Heart right ventricle (tissue), 16 donors: ENCODE measurements at places on chromosomes 7 and 10.

DNA sequence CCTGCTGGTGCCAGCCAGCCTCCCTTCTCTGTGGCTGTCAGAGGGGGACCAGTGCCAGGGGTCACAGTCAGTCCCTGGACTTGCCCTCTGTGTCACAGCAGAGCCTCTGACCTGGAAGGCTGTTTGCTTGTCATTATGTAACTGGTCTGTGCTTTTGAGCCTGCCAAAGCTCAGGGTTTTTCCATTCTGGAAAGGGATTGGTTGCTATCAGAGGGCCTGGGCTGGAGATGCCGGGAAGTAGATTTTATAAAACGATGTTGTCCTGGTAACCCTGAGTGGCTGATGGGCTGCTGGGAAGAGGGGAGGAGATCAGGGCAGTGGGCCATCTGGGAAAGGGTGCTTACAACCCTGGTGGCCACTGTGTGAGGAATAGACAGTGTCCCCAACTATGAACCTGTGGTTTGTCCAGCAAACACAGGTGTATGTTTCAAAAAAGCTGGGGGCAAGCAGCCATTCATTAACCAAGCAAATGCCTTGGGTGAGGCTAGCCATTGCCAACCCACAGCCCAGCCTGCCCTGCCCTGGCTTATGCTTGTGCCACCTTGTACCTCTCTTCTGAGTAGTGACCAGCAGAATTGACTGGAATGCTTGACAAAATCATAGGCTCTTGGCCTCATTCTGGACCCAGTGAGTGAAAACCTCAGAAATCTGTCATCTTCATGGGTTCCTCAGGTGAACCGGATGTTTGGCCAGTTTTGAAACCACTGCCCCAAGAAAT, 21.6 kb downstream of the SFTPD start:
- DNase-seq: peak; percentile 38

GRCh38 chr7:15915686-15916293, 229.3 kb upstream of the MEOX2 start:
- no peak for DNase-seq

GRCh38 chr10:105150259-105150880, 509.3 kb downstream of the SORCS3 start:
- DNase-seq: no peak

GRCh38 chr7:68440866-68441265, 1157.4 kb upstream of the AUTS2 start:
- no peak for DNase-seq

DNA sequence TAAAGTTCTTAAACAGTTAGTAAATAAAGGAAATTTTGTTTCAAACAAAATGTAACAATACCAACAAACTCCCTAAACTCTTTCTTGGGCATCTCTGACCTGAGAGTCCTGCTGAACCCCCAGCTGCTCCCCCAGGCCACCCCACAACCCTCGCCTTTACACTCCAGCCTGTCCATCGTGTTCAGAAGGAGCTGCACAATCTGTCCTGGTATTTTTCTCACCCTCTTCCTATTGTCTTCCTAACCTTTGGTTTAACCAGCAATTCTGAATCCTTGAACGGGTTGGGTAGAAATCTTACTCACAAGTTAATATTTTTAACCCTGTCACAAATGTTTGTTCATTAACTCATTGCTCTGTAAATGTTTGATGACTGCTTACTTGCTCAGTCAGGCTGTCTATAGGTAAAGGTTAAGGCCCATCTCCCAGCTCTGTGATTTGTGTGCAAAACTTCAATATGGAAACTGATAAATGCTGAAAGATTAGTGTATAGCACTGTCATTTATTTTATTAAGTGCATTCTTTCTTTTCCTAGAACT, 16.8 kb downstream of the SFRP4 start:
- no peak for DNase-seq

DNA sequence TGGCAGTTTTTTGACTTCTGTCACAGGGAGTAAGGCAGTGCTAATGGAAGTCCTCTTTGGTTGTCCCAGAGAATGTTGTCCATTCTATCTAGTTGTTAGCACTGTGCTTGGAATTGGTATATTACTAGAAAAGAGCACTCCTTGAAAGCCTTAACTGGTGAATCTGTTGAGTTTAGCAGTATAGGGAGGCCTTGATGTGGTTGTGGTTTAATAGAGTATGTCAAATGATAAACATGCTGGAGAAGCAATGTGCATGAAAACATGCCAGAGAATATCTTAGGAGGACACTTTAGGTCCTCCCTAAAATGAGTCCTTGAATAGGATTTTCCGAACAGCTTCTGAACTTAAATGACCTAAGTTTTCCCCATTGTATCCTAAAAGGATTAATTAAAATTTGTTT, 98.6 kb downstream of the BTRC start:
- no peak for DNase-seq

DNA sequence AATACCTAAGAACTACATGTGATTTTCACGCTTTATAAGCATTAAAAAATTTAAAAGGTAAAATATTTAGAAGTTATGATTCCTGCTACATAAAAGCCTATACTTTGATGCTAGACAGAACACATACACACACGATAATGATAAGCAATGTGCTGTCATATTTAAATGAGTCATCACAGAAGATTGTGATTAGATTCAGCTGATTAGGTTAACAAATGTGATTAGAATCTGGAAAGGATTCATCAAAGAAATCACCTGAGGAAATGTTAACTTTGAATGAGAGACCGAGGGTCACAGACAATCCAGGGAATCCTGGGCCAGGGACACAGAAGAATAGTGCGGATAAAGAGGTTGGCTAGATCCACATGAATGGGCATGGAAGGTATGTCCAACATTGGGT, 42.0 kb upstream of the CYP2C18 start:
- DNase-seq: no peak

DNA sequence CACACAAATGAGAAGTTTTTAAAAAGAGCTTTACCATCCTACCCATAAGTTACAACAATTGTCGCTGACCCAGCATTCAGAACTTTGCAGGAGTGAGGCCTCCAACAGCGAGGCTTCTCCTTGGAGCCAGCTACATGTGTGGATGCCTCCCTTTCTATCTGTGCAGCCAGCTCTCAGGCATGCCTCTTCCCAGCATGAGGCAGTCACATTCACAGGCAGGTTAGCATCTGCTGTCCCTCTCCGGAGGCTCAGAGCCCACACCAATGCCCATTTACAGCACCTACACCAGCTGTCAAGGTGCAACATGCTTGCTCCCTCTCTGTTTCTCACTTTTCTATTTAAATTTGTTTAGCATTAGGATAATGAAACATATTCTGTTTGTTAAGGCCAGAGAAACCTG, 278.7 kb upstream of the PODXL start:
- no peak for DNase-seq

DNA sequence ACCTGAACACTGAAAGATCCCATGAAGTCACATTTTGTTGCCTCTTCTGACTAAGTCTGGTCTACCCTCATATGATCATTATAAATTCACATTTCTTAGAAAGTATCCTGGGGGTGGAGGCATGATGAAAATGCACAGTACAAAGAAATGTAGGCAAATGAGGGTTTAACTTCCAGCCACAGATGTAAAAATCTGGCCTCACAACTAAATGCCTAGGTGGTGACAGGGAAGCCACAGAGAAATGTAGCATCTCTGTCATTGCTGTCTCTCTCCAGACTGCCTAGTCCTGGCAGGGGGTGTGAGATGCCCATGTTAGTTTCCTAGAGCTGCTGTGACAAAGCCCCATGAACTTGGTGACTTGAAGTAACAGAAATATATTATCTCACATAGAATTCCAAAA, 395.9 kb downstream of the SORCS3 start:
- DNase-seq: no peak

DNA sequence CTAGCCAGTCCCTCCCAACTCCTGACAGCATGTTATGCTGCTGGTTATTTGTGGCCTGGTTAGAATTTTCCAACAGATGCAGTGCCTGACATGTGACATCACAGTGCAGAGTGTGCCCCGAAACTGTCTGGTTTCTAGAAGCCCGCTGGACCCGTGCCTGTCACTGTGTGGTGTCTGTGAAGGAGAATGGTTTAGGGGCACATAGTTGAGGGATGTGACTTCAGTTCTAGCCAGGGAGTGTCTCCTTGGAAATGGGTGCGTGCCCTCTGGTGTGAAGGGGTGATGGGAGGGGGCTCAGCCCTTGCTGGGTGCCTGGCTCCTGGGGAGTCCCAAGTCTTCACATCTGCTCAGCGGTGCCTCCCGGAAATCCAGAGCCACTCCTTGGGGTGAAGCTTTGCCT, 303.6 kb downstream of the GLRX3 start:
- no peak for DNase-seq

- DNase-seq: no peak
Measured at GRCh38 chr7:26437003-26437532, 145.4 kb downstream of the SNX10 start.

GRCh38 chr7:5238500-5238899, 44.2 kb upstream of the SLC29A4 start:
- DNase-seq: no peak

DNA sequence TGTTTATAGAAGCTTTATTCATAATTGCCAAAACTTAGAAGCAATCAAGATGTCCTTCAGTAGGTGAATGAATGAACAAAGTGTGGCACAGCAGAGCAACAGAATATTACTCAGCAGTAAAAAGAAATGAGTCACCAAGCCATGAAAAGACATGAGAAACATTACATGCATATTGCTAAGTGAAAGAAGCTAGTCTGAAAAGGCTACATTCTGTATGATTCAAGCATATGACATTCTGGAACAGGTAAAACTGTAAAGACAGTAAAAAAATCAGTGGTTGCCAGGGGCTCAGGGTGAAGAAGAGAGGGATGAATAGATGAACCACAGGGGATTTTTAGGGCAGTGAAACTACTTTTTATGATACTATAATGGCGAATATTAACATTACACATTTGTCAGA, 80.9 kb upstream of the APBB1IP start:
- DNase-seq: no peak

- no peak for DNase-seq
Measured at GRCh38 chr7:156620291-156620675, 20.3 kb upstream of the RNF32 start.

GRCh38 chr7:1283941-1284742, 51.5 kb downstream of the UNCX start:
- peak; percentile 5 for DNase-seq
